Stimulated activated CD8-positive, alpha-beta memory T cell treated with anti-CD3 and anti-CD28 coated beads, Interleukin-15, amount 100 ng/mL, for 48 hours (primary cell): ENCODE measurements at places on chromosomes 12 and 14.

DNA sequence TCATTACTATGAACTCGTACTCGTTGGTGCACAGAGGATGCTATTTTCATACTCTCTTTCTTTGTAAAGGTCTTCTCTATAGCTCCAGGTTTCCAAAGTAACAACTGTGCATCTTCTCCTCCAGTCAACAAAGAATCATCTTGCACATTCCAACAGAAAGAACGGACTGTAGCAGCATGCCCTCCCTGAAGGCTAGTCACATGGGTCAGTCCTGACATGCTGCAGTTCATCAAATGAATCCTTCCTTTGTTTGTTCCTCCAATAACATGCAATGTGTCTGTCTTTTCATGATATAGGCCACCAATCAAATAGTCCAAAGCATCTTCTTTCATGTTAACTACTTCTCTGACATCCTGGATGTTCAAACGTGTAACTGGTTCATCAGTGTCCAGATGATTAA lies 42.9 kb downstream of the WDR89 start:
- no peak for DNase-seq

DNA sequence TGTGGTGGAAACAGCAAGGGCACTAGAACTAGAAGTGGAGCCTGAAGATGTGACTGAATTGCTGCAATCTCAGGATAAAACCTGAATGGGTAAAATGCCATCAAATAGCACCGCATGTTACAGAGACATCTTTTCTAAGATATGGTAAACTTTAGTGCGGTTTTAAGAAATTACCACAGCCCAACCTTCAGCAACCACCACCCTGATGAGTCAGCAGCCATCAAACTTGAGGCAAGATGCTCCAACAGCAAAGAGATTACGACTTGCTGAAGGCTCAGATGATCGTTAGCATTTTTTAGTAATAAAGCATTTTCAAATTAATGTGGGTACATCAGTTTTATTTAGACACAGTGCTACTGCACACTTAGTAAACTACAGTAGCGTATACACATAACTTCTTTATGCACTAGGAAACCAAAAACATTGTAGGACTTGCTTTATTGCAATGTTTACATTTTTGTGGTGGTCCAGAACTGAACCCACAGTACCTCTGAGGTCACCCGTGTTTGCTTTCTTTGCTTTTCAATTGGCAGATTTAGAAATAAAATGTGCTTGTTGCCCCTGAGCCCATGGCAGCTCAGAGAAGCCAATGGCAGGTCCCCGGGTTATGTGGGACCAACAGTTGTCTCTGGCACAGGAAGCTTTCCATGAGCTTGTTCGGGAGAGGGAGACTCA lies 15.9 kb downstream of the GOLGA3 start:
- DNase-seq, result no peak

DNA sequence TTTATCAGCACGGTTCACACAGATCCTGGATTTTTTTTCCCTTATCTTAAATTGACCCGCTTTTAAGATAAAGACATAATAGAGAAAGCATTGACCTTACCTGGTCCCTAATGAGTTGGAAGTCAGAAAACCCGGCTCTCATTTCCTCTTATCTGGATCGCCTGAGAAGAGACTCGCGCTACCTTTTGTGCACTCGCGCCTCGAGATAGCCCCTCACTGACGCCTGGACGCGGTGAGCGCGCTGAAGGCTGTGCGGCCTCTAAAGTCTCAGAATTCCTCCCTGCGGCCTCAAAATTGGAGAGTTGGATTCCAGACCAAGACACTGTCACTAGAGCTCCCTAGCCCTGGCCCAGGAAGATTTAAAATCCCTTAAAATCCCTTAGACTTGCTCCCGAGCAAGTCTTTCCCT lies 7.0 kb downstream of the NKX2-1 start:
- DNase-seq, result no peak

GRCh38 chr14:66624336-66624937 lies 116.5 kb downstream of the GPHN start:
- no peak for DNase-seq

DNA sequence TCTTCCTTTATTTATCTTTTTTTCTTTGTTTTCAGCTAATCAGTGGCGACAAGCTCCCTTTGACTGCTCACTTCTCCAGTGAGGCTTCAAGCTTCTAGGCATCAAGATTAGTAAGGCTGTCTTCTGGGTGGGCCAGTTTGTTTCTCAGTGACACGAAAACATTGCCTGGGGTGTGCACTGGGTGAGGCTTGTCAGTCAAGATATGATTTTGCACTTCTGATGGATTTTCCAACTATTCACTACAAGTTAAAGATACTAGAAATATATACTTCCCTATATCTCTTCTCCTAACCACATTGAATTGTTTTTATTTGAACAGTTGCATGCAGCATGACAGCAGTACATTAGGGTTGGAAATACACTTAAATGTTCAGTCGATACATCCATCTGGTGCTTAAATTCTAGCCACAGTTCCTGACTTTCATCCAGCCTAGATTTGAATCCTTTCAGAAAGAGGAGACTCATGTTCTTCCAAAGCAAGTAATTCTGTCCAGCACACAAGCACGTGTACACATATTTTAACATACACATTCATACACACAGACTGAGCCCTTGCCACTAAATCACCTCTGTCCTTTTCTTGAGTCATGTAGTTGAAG lies 275.6 kb upstream of the NOVA1 start:
- no peak for DNase-seq

DNA sequence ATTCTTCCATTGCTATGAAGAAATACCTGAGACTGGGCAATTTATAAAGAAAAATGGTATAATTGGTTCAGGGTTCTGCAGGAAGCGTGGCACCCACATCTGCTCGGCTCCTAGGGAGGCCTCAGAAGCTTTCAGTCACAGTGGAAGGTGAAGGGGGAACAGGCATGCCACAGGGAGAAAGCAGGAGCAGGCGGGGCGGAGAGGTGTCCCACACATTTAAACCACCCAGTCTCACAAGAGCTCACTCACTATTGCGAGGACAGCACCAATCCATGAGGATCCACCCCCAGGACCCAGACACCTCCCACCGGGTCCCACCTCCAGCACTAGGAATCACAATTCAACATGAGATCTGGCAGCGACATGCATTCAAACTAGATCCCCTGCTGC lies 56.0 kb upstream of the C14orf180 start:
- no peak for DNase-seq

DNA sequence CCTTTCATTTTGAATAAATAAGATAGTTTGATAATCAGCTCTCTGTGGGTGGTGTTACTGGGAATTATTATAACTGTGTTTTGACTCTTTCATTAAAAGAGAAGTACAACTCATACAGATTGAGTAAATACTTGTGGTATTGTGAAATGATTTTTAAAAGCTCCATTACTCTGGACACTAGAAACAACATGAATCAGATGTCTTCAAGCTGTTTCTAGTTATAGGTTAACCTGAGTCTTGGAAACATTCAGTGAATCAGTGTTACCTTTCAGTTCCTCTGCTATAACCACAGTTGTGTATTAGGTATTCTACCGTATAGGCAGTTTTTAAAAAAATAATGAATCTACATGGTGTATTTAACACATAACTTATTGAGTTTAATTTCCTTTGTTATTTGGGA lies 128.4 kb upstream of the SSTR1 start:
- no peak for DNase-seq

- DNase-seq, result no peak
These were observed 2.5 kb downstream of the COL2A1 start for GRCh38 chr12:48001505-48002413.

- DNase-seq, result no peak
These were observed 37.6 kb upstream of the SMOC1 start for GRCh38 chr14:69841656-69842055.

- no peak for DNase-seq
These were observed 8.1 kb downstream of the CORO1C start for GRCh38 chr12:108722992-108723766.

- DNase-seq, result no peak
These were observed 72.0 kb downstream of the C12orf56 start for GRCh38 chr12:64318605-64319004.

DNA sequence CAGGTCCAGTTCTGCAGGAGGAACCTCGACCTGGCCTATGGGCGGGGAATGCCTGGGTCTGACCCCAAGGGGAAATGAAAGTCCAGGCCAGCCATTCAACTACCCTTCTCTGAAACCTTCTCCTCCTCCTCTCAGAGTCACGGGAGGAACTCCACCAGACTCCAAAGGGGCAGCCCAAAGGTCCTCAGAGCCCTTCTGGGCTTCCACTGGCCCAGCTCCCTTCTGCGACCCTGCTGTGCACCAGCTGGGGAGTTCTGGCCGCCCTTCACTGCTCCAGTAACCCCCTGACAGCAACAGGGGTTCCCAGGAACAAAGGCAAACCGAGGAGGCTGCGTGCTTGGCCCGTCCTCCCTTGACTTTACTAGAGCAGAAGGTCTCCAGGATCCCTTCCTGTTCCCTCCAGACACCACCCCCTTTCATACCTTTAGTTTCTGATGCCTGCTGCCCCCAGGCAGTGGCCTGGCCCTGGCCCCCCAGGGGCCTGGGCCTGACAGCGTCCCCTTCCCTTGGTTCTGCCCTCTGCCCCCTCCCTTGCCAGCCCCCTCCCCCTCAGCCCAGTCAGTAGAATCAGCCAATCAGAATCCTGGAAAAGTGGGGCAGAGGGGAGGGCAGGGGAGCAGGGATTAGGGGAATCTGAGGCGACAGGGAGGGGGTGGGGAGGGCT lies 850 bp upstream of the ZNF385A start:
- DNase-seq, result no peak

GRCh38 chr14:103910984-103911383 lies 17.3 kb upstream of the TDRD9 start:
- no peak for DNase-seq

DNA sequence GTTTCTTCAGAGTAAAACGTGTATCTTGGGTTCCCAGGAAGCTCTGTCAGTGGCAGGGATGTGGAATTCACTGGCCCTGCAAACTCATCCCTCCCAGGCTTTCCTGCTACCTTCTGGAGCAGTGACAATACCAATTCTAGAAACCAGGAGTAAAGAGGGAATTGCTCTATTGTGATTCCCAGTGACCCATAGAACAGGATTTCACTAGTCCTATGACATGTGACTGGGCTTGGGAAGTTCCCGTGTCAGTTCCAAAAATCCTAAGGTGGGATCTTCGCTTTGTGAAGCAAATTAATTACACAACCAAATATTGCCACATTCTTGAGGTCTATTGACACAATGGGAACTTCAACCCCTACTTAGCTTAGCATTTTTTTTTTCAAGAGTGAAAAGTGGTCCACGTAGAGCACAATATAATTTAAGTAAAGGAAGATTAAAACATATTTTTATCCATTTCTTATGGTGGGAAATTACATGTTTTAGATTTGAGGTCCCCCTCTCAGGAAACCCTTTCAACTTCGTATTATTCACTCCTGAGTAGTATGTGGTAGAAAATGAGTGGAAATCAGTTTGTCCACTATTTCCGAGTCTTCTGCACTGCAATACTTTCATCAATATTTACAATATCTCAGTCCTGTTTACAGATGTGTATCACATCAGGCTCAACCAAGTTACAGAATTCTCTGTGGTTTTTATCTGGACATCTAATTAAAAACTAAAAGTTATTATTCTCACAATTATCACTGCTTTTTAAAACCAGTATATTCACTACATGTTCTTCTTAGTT lies 88.9 kb upstream of the SOX5 start:
- no peak for DNase-seq

DNA sequence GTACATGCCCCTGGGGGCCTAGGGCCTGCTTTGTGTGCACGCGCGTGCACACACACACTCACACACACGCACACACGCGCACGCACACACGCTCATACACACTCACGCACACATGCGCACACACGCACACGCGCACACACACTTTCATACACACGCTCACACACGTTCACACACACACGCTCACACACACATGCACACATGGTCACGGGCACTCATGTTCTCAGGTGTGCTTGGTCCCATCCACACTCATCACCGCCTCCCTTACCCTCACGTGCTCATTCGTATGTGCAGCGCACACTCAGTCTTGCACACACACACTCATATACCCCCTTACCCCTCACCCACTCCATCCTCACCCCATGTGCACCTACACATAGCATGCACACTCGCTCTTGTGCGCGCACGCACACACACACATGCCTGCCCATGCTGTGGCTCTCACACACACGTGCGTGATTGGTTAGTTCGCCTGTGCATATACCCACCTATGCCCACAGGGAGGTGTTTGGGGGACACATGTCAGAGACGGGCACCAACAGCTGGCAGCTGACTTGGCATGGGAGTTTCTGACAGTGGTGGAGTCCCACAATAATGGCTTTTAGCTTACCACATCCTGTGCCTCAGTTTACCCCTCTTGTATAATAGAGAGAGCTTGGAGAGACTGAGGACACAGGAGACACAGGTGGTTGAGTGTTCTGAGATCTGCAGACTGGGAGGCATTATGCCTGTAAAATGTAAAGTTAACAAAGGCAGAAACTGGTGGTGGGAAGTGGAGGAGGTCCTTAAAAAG lies 28.7 kb downstream of the TSPAN9 start:
- no peak for DNase-seq

- no peak for DNase-seq
These were observed 375.0 kb upstream of the FBXO33 start for GRCh38 chr14:39807271-39807670.

GRCh38 chr12:76915361-76916169 lies 36.7 kb upstream of the CSRP2 start:
- no peak for DNase-seq

DNA sequence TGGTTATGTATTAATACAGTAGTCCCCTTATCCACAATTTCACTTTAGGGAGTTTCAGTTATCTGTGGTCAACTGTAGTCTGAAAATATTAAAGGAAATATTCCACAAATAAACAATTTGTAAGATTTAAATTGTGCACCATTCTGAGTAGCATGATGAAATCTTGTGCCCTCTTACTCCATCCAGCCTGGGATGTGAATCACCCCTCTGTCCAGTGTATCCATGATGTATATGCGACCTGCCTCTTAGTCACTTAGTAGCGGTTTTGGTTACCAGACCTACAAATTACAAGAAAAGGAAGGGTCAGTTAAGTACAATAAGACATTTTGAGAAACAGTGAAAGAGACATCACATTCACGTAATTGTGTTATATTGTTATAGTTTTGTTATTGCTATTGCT lies 39.9 kb upstream of the MDGA2 start:
- no peak for DNase-seq

DNA sequence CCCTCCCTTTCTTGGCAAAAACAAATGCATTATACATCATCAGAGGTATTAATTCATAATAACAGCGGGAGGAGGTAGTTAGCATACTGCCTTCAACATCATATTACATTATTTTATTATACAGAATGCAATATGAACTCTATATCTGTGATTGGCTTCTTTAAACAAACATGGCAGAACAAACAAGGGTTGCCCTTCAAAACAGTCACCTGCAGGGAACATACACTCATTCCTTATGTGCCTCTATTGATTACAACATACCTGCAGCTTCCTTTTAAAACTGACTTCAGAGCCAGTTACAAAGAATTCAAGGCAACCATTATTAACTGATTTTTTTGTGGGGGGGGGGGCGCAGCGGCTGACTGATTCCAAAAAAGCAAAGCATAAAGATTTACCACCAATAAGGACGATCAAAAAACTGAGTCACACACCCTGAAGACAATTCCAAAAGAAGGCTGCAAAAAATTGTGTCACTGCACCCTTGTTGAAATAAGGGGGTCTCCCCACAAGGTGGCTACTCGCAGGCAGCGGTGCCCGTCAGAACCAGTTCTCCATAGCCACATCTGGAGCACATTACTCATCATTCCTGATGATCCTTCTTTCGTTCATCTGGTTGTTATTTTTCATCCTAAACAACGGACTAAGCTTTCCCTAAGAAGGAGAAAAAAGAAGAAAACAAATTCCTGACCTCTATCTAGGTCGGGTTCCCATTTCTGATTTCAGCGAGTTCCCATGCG lies 51.8 kb downstream of the SMUG1 start:
- DNase-seq, result no peak

- DNase-seq, result no peak
These were observed 1.3 kb downstream of the TRAF3 start for GRCh38 chr14:102778338-102779083.
